Stimulated activated CD8-positive, alpha-beta memory T cell treated with anti-CD3 and anti-CD28 coated beads, Interleukin-4, amount 100 ng/mL, for 48 hours (primary cell): ENCODE measurements at places on chromosomes 5 and 9.

GRCh38 chr5:355958-356357 lies 34.4 kb downstream of the AHRR start:
- no peak for DNase-seq

DNA sequence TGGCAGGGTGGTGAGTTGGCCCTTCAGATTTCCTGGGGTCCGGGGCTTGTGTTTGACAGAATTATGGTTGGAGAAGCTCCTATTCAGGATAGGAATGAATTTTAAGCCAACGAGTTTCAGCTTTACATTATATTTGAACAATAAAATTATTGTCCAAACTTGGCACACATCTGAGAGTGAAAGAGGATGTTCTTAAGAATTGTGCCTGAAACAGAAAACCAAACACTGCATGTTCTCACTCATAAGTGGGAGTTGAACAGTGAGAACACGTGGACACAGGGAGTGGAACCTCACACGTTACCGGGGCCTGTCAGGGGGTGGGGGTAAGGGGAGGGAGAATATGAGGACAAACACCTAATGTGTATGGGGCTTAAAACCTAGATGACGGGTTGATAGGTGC lies 111.8 kb upstream of the ACTBL2 start:
- no peak for DNase-seq

- no peak for DNase-seq
Measured at GRCh38 chr5:34903260-34903659, 12.0 kb downstream of the RAD1 start.

GRCh38 chr9:126428534-126429175 lies 102.0 kb downstream of the MVB12B start:
- DNase-seq = peak; percentile 6

- DNase-seq = no peak
Measured at GRCh38 chr5:852431-853401, 1.9 kb upstream of the ZDHHC11 start.

DNA sequence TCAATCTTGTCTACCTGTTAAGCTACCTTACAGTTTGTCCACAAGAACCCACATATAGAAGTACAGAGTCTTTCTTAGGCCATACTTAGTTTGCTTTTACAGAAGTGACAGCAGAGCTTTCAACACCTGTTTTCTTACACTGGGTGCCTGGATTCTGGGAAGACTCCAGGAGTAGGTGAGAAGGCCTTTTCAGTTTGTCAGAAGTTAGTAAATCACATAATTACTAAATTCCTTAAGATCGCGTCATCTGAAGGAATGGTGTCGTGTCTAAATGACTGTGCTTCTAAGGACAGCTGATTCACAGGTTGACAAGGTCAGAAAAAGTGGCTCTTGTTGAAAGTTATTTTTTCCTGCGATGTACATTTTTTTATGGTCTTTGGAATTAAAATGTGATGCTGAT lies 97.0 kb upstream of the FAM120A start:
- no peak for DNase-seq

GRCh38 chr9:124450931-124451661 lies 845 bp downstream of the ADGRD2 start:
- DNase-seq = no peak

DNA sequence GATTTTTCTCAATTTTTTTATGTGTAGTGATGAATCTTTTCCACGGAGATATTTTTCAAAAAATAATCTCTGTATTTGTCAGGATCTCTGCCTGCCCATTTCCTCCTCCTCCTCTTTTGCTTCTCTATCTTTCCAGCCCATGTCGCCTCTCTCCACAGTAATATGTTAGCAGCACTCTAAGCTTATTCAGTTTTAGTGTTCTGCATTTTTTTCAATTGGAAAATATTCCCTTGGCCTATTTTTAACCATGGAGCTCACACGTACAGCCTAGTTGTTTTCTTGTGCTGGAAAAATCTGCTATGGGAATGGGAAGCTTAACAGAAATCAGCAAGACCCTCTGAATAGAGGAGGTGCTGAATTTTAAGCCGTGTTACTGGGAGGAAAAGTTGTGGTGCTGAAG lies 16.3 kb downstream of the TRPC7 start:
- DNase-seq = no peak

DNA sequence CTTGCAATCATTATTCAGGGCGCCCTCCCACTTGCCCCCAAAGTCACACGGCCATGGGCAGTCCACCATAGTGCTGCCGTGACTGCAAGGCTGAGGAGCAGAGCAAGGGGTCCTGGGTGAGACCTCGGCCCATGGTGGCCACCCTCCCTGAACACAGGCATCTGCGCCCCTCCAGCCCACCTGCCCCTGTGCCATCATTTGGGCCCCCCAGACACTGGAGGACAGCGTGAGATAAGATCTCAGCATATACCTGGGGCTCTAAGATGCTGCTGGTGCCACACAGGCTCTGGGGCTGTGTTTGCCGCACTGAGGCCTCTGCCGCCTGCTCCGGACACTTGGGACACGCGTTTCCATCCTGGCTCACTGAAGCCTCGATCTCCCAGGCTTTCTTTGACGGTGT lies 3.5 kb downstream of the TMEM250 start:
- DNase-seq = no peak

DNA sequence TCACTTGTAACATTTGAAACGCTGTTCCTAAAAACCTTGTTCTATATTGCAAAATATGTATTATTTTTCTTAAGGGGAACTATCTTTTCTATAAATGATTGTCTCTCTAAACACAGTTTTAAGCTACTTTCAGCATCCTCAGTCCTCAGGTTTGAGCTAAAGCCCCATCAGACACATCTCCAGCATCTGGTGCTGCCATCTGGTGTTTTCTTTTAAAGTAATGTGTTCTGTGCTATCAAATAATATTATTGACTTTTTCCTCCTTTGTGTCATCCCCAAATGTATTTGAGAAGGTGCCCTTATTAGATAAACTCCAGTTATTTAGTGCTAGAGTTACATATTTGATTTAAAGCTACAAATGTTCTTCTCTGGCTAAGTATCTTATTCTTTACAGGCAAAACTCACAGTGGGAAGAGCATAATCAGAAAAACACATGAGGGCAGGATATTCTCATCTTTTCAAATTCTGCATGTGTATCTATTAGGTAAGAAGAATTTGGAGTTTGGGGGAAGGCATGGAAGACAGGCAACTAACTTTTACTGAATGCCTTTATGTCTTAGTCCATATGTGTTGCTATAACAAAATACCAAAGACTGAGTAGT lies 27.5 kb downstream of the ZNF474 start:
- DNase-seq = no peak

DNA sequence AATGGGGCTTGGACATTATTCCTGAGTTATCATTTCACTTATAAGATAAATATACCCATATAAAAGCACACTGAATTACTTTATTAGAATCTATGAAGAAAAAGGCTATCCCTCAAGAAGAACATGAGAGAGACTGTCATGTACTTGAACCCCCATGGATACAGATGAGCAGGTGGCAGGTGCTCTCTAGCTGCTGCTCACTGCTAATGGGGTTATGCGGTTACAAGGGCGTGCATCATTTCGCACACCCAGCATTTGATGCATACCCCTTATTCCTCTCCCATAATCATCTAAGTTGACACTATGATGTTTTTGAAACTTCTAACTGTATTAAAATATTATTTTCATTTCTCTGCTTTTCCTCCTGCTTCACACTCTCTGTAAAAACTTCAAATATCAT lies 16.4 kb downstream of the ITK start:
- no peak for DNase-seq

DNA sequence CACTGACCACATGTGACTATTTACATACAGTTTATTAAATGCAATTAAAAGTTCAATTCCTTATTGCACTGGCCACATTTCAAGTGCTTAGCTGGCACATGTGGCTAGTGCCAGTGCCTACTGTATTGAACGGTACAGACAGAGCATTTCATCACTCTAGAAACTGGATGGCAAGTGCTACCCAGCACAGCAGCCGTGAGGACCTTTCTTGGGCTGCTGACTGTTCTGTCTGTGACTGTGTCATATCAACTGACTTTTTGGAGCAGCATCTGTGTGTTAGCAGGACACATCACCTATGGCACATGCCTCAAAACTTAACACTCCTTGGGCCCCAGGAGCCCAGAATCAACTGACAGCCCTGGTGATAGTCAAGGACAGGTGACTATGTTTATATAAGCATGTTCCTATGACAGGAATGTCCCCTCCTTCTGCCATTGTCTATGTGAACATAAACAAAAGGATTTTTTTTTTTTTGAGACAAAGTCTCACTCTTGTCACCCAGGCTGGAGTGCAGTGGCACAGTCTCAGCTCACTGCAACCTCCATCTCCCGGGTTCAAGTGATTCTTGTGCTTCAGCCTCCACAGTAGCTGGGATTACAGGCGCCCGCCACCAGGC lies 8.9 kb downstream of the IRF1 start:
- DNase-seq = no peak

- DNase-seq = no peak
Measured at GRCh38 chr5:2537378-2538145, 213.9 kb downstream of the IRX2 start.

- no peak for DNase-seq
Measured at GRCh38 chr9:83714329-83714728, 6.6 kb upstream of the UBQLN1 start.

- no peak for DNase-seq
Measured at GRCh38 chr9:1917396-1917935, 97.7 kb upstream of the SMARCA2 start.

GRCh38 chr5:74372502-74373064 lies 267.9 kb downstream of the ENC1 start:
- no peak for DNase-seq

- no peak for DNase-seq
Measured at GRCh38 chr9:130929571-130930038, 9.4 kb downstream of the FIBCD1 start.

DNA sequence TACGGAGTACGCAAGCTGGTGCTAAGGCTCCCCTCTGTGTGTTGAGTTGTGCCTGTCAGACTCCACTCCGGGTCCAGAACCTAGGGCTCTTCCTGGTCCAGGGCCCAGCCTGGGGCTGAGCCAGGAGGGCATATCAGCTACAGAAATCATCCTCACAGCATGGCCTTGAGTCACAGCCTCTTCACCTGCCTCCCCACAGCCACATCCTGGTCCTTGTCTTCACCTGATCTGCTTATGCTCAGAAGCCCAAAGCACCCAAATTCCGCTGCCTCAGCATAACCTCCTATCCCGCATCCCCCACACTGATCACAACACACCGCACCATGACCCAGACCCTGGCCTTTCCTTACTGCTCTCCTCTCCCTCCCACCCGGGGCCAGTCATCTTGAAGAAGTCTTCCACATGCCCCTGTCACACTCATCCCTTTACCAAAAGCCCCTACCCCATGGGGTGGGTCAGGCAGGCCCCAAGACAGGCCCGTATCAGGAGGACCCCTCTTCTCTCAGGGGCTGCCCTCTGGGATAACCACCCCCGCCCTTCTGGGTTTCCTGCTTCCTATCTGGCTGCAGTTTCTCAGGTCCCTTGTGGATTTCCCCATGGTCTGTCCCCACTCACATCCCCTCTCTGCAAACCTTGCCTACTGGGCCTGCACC lies 1.3 kb upstream of the IL3 start:
- DNase-seq = peak; percentile 57

DNA sequence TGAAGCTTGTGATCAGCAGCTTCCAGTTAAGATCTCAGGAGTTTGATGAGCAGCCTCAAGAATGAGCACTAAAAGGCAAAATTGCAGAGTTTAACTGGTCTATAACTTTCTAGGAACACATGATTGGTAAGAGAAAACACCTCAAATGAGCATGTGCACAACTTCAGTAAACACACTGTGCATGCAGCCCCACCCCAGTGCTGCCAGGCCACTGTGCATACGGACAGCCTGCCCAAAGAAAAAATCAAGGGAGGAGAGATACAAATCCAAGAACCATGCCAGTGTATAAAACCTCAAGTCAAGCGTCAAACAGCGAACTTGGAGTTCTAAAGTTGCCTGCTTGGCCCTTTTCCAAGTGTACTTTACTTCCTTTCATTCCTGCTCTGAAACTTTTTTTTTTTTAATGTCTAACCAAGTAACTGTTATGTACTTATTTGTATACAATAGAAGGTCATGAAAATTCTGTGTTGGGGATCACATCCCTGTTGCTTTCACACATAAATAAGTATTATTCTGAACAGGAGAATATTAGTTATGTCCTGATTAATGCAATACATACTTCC lies 125.6 kb upstream of the TSLP start:
- no peak for DNase-seq

GRCh38 chr5:75756211-75756610 lies 39.0 kb upstream of the POC5 start:
- DNase-seq = no peak

DNA sequence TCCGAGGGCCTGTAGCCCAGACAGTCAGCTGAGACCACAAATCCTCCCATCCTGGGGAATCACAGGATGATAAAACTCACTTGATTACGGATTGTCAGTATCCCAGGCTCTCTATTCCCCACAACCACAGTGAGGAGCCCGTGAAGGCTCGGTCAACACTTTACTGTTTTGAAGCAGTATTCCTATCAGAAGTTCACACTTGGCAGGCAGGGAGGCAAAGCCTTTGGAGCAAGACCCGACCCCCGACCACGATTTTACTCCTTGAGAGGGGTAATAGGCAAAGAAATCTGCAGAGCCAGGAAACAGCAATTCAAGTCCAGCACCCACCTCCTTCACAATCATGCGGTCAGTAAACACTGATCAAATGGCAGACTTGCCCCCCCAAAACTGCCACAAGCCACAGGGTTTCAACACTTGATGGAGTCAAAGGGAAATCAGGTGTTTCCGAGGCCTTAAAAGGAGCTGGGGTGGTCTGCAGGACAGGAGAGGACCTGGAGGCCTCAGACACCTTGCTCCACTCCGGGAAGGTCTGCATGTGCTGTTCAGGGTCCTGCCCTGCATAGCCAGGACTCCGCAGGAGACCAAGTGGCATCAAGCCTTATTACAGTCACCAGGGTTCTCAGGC lies 25.2 kb downstream of the BICD2 start:
- no peak for DNase-seq
